ENCODE measurements at places on chromosomes 6 and 20.

DNA sequence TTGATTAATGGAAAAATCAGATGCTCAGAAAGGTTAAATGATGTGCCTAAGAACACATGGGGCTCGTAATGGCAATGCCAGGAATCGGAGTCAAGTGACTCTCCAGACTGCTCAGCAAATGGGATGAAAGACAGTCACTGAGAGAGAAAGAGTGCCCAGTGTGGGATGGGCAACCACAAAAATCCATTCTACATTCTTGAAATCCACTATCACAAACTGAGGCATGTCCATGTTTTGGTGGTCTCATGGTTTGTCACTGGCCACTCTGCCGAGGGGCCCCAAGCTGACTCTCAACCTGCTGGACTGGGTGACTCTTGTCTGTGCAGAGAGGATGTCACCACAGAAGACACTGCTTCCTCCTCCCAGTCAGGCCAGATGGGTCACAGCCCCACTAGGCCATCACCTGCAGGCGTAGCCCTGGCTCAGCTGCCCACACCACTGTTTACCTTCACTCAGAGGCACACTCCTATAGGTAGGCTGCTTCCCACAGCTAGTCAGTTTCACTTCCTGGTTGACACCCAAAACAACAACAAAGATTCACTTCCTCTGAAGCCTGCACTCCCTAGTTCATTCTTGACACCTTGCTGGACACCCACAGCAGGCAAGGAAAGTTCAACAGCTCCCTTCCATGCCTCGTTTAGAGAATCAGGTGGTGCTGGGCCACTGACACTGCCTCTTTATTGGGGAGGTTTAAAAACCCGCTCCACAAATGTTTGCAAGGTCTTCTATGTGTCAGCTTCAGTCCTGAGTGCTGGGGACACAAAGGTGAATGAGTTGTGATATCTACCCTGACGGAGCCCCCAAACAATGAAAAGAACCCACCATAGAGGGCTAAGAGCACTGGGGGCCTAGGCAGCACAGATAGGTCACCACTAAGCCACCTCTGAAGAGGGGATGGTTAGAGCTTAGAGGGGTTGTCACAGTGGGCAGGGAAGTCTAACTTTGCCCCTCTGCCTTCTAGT is 21.7 kb downstream of the MAP1LC3A start:
- no peak for DNase-seq

DNA sequence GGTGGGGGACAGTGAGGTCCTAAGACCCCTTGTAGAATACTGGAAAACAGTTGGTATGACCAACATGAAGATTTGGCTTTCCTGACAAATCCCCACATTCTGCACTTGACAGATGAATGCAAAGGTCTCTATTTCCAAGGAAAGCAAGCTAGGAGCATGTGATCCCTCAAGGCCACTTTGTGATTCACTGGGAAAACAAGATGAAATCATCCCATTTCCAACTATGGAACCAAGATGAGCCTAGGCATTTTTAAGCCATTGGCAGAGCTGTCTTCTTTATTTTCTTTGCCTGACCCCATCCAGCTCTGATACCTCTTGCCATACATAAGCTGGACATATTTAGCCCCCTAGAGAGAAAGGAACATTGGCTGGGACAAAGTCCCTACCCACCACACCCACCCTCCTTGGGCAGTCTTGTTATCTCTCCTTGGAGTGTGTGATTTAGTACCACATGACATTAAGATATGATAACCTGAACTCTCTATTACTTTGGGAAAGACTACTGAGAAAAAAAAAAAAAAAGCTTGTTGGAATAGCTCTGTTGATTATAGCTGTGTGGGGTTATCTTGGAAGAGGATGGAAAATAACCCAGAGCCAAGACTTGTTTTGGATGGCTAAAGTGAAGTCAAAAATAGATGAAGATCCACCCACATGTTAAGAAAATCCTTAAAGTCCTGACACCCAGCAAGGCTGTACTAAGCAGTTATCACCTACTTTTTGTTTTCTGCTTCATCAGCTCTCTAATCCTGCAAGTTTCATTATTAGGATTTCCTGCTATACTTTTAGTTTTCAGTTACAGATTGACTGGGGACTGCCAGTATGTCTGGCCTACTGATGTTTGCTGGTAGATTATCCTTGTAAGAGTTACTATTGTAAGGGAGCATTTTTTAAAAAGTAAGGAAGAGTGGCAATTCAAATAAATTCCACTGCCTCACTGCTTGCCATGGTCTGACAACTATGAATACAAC is 90.1 kb upstream of the PREP start:
- no peak for DNase-seq

DNA sequence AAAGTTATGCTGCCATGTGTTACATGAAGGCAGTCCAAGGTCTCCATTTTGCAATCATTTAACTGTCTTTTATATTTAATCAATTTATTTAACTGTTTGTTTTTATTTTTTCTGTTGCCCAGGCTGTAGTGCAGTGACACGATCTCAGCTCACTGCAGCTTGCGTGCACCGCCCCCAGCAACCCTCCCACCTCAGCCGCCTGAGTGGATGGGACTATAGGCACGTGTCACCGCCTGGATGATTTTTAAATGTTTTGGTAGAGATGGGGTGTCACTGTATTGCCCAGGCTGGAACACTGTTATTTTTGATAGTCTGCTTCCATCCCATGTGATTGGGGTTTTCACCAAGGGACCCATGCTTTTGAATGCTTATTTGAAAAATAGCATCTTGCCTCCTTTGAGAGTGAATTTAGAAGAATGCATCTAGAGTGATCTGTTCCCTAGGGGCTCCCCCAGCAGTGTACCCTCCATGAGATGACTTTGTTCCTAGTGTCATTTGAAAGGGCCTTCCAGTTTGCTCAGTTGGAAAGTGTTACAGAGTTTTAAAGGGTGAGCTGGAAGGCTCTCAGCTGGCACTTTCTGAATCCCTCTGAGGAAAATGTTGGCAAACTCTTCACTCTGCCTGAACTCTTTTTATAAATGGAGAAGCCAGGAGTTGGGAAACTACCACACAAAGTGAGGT is 143.4 kb downstream of the JARID2 start:
- DNase-seq: no peak

- no peak for DNase-seq
These were observed 52.4 kb downstream of the CEBPB start for GRCh38 chr20:50242863-50243609.

DNA sequence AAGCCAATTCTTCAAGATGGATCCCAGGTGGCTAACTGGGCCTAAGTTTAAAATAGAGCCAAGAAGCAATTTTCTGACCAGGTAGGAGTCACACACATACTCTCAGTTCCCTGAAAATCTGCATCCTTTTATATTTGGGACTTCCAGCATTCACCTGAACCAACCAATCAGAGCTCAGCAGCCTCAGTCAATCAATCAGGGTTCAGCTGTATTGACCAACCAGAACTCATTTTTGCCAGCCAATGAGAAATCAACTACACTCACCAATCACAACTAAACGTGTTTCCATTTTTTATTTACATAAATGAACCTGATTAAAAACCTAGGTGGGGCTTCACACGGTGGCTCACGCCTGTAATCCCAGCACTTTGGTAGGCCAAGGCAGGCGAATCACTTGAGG is 37.5 kb downstream of the SLC17A4 start:
- DNase-seq: no peak

DNA sequence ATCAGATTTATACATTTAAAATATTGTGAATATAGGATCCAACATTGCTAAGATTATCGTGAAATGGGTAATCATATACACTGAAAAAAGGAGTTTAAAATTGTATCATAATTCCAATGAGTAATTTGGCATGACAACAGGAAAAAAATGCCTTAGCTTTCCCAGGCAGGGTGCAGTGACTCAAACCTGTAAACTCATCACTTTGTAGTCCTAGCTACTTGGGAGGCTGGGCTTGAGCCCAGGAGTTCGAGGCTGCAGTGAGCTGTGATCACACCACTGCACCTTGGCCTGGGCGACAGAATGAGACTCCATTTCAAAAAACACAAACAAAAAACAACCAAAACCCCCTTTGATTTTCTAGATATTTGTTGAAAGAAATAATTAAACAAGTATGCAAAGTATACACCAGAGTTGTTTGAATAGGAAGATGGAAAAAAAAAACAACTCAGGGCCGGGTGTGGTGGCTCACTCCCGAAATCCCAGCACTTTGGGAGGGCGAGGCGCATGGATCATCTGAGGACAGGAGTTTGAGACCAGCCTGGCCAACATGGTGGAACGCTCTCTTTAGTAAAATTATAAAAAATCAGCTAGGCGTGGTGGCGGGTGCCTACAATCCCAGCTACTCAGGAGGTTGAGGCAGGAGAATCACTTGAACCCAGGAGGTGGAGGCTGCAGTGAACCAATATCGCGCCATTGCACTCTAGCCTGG is 98.7 kb downstream of the TRERF1 start:
- peak; percentile 63 for DNase-seq

DNA sequence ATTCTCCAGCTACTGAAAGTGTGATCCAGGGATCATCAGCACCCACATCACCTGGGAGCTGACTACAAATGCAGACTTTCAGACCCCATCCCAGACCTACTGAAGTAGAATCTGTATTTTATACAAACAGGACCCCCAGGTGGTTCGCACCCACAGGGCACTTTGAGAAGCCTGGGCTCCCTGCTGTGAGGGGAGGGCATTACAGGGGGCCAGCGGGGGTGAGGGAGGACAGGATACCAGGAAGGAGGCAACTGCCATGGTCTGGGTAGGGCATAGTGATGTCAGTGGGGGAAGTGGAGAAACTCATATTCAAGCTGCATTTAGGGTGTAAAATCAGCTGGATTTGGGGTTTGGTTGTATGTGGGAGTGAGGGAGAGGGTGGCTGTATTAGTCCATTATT is 2.0 kb upstream of the ADA start:
- no peak for DNase-seq

GRCh38 chr20:50720026-50720425 is 11.4 kb upstream of the PARD6B start:
- DNase-seq: no peak

DNA sequence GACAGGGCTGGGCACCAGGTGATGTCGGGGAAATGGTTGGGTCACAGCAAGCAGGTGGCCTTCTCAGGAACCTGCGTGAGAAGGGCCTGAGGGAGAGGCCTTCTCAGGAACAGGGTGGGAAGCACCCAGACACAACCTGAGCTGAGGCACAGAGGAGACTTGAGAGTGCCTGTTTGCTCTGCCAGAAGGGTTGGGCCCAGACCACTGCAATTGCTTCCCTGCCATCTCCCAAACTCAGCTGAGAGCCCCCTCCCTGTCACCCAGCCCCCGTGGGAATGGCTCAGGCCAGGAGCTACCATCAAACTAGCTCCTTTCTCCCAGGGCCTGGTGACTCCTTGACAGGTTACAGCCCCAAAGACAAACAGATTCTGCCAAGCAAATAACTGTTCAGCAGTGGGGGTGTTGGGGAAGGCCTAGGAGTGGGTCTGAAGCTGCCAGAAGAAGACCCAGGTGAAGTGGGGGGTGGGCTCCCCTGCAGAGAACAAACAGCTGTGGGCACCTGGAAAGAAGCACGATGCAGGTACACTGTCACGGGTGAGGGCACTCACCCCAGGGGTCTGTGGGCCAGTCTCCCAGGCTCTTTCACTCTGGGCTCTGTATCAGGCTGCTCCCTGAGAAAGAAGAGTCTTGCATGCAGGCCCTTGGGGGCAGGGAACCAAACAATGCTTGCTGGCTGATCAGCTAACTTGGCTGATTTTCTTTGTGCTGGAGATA is 30.4 kb upstream of the SPDEF start:
- DNase-seq: no peak

GRCh38 chr20:51195419-51195901 is 172.6 kb upstream of the KCNG1 start:
- DNase-seq: peak; percentile 34

GRCh38 chr20:19440660-19441527 is 228.5 kb downstream of the SLC24A3 start:
- DNase-seq: no peak

DNA sequence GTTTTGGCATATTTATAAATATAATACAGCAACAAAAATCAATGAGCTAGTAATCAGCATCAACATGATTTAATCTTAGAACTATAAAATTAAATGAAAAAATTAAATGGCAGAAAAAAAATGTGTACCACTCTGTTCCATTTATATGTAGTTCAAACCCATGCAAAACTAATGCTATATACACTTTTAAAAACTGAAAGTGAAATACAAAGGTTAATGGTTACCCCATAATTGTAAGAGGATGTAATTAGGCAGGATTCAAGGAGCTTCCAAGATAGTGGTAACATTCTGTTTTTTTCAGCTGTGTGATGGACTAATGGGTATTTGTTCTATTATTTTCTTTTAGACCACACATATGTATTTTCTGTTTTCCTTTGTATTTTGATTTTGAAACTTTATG is 492.1 kb downstream of the UTRN start:
- no peak for DNase-seq

GRCh38 chr20:38290829-38291814 is 12.8 kb upstream of the BPI start:
- peak; percentile 98 for DNase-seq

DNA sequence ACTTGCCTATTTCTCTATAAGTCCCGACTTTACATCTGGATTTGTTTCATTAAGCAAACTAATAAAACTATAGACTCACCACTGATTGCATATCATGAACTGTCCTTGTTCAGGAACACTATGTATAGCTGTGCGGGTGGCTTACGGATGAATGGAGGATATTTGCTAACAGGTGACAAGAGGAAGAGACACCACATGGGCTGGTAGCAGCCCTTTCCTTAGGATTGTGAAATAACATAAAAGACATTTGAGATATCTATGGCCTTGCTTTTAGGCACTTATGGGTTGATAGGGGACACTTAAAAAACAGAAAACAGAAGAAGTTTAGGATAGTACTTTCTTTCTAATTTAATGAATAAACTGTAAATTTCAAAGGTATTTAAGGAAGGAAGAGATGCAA is 5.0 kb upstream of the CAP2 start:
- DNase-seq: no peak

- DNase-seq: no peak
These were observed 23.7 kb downstream of the HEBP2 start for GRCh38 chr6:138427701-138428100.

DNA sequence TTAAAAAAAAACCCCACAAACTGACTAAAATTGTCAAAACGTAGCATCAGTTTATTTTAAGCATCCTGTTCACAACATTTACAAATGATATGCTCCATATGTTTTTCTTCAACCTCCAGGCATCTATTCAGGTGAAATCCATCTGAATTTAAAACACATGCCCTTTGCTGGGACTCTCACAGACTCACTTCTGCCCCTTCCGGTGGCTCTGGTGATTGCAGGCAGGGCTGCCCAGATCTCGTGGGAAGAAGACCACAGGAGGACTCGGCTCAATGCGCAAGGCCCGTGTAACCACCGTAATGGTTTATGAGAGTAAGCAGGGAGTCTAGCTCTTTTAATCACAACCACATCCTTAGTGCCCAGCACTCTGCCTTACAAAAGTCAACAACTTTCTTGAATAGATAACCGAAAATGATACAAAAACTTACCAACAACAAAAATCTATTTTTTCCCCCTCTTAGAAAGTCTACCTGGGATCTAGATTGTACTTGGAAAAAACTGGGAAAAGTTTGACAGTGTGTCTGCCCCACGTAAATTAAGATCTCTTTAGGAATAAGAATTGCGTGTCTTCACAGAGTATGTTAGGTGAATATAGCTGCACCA is 139.1 kb downstream of the KIF16B start:
- peak; percentile 63 for DNase-seq

Measured in choroid plexus epithelial cell (primary cell).